Central memory CD8-positive, alpha-beta T cell (primary cell): ENCODE measurements at places on chromosomes 6 and 20.

GRCh38 chr6:71385111-71385822 lies 96.7 kb downstream of the OGFRL1 start:
- no peak overlapping the region for H3K27ac ChIP-seq
- H3K36me3 ChIP-seq: no peaks in the 10 kb centered on the region
- no peak for DNase-seq
- no peaks in the 10 kb centered on the region for H3K4me1 ChIP-seq
- H3K4me3 ChIP-seq: no peak overlapping the region
- H3K27me3 ChIP-seq: peaks cover 24% of the 10 kb centered on the region

- H3K27ac ChIP-seq: no peak overlapping the region
- DNase-seq: no peak
- peaks cover 3% of the 10 kb centered on the region for H3K36me3 ChIP-seq
- no peaks in the 10 kb centered on the region for H3K27me3 ChIP-seq
- H3K4me1 ChIP-seq: no peaks in the 10 kb centered on the region
Observed at GRCh38 chr6:27800731-27801373, 111.3 kb downstream of the OR2B2 start.

DNA sequence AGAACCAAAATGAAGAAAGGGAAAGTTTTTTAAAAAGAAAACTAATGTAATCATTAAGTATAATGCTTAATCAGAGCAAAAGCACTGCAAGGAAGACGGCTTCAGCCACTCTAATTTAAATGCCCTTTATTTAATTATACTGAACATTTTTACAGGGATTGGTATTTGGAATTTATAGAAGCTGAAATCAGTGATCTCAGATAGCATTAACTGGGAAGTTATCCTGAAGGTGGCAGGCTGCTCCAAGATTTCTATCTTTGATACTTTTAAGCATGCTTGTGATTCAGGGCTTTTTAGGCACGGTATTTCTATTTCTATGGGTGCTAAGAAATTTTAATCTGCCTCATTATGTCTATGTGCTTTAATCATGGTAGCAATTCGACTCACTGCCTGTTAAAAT lies 1.3 kb upstream of the NDUFAF4 start:
- peaks cover 17% of the 10 kb centered on the region for H3K27me3 ChIP-seq
- no peak overlapping the region for H3K4me3 ChIP-seq
- no peak for DNase-seq
- H3K4me1 ChIP-seq: peaks cover 14% of the 10 kb centered on the region
- peaks cover 16% of the 10 kb centered on the region for H3K36me3 ChIP-seq

DNA sequence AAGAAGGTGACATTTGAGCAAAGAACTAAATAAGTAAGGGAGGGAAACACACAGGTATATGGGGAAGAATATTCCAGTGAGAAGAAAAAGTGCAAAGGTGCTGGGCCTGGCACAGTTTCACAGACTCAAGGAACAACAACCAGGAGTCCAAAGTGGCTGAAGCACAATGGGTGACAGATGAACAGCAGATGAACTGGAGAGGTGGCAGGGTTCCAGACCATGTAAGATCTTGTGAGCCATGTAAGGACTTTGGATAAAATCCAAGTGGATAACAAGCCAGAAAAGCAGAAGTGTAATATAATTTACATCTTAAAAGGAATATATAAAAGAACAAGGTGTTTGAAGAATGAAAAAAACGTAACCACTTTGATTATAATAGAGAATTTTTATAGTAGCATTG lies 87.9 kb downstream of the MMS22L start:
- no peak overlapping the region for H3K27ac ChIP-seq
- H3K4me3 ChIP-seq: no peak overlapping the region
- no peaks in the 10 kb centered on the region for H3K27me3 ChIP-seq
- DNase-seq: no peak
- peaks cover 2% of the 10 kb centered on the region for H3K36me3 ChIP-seq

- H3K4me3 ChIP-seq: no peak overlapping the region
- H3K27ac ChIP-seq: no peak overlapping the region
- H3K27me3 ChIP-seq: no peaks in the 10 kb centered on the region
- H3K4me1 ChIP-seq: peaks cover 46% of the 10 kb centered on the region
Observed at GRCh38 chr6:43926634-43927531, 156.9 kb downstream of the VEGFA start.

GRCh38 chr6:72389698-72390097 lies 232.2 kb upstream of the KCNQ5 start:
- H3K27me3 ChIP-seq: peaks cover 3% of the 10 kb centered on the region
- no peaks in the 10 kb centered on the region for H3K36me3 ChIP-seq
- no peak overlapping the region for H3K4me3 ChIP-seq
- no peaks in the 10 kb centered on the region for H3K4me1 ChIP-seq
- no peak for DNase-seq

- peaks cover 77% of the 10 kb centered on the region for H3K27me3 ChIP-seq
- H3K27ac ChIP-seq: no peak overlapping the region
- peaks cover 13% of the 10 kb centered on the region for H3K4me1 ChIP-seq
Observed at GRCh38 chr20:44810061-44810390, 320 bp downstream of the RIMS4 start.

- H3K4me1 ChIP-seq: no peaks in the 10 kb centered on the region
- H3K27me3 ChIP-seq: peaks cover 27% of the 10 kb centered on the region
- no peak for DNase-seq
- no peaks in the 10 kb centered on the region for H3K36me3 ChIP-seq
Observed at GRCh38 chr20:62457831-62458230, 18.0 kb downstream of the GATA5 start.

DNA sequence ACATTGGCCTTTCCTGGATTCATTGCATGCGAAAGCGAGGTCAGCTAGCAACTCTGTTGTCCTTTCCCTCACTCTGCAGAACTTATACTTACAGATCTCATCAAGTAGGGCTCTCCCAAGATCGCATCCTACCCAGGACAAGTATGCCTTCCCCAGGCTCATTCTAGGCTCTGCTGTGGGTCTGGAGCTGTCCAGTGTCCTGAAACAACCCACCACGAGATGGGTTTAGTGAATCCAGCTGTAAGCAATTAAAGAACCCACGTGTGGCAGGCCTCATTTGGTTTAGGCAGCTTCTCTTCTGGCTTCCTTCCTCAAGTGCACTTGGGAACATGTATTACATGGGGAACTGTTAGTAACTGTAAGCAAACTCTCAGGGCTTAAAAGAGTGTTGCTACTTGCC lies 406.5 kb upstream of the CHD6 start:
- no peak for DNase-seq
- H3K4me1 ChIP-seq: no peaks in the 10 kb centered on the region
- H3K27me3 ChIP-seq: no peaks in the 10 kb centered on the region
- H3K27ac ChIP-seq: no peak overlapping the region
- no peaks in the 10 kb centered on the region for H3K36me3 ChIP-seq

- no peaks in the 10 kb centered on the region for H3K4me1 ChIP-seq
- no peak for DNase-seq
- no peak overlapping the region for H3K27ac ChIP-seq
- H3K4me3 ChIP-seq: no peak overlapping the region
Observed at GRCh38 chr6:142241061-142241460, 60.7 kb upstream of the ADGRG6 start.

- no peak overlapping the region for H3K27ac ChIP-seq
- H3K4me1 ChIP-seq: no peaks in the 10 kb centered on the region
- no peak overlapping the region for H3K4me3 ChIP-seq
- no peaks in the 10 kb centered on the region for H3K36me3 ChIP-seq
- no peaks in the 10 kb centered on the region for H3K27me3 ChIP-seq
- DNase-seq: no peak
Observed at GRCh38 chr6:154428897-154429296, 72.3 kb upstream of the IPCEF1 start.

DNA sequence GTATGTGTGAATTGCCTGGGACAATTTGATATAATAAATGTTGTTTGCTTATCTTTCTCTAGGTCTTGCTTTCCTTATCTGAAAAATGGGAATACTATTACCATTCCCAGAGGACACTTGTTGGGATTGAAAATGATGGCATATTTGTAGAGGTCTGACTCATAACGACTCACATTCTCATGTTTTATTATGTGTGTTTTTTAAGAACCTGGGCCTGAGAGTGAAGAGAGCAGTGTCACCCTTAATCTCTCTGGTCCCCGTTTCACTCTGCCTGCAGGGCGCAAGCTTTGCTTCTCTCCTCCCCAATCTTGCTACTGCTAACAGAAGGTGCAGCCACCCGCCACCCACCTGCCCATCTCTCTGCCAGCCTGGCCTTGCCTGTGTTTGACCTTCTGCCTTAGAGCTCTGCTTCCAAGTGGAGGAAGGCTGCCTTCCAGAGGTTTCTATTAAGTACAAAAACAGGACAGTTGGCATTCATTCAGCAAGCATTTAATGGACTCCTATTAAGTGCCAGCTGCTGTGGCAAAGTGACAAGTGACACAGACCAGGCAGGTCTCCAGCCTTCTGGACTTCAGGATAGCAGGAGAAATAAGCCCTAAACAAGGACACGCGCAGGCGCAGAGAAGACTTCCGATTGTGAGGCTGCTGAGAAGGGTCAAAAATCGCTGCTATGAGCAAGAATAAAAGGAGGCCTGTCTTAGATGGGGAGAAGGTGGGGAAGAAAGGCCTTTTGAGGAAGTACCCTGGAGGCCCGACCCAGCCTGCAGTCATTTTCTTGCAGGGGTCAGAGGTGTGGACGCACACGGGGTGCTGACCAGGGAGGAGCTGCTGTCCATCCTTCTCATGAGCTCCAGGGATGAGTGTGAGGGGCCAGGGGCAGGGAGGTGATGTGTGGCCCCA lies 112.5 kb downstream of the JPH2 start:
- H3K36me3 ChIP-seq: peaks cover 5% of the 10 kb centered on the region
- no peak overlapping the region for H3K4me3 ChIP-seq
- H3K27me3 ChIP-seq: no peaks in the 10 kb centered on the region
- H3K27ac ChIP-seq: no peak overlapping the region

DNA sequence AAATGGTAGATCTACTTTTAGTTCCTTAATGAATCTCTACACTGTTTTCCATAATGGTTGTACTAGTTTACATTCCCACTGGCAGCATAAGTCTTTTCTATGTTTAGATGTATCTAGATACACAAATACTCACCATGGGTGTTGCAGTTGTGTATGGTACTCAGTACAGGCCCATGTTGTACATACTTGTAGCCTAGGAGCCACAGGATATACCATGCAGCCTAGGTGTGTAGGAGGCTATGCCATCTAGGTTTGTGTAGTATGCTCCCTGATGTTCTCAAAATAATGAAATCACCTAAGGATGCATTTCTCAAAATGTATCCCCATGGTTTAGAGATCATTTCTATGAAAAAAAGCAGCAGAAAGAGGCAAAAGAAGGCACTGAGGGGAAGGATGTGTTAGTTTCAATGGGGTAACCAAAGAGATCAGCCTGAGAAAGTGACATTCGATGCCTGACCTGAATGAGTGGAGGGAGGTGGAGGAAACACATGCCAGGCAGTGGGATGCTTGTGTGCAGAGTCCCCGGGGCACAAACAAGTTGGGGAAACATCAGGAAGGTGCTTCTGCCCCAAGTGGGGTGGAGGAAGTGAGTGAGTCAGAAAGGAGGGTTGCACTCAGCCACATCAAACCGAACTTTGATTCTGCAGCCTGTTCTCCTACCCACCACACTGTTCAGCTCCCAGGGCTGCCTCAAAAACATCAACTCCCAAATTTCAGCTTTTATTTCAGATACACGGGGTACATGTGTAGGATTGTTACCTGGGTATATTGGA lies 191.2 kb downstream of the ZNF217 start:
- no peak overlapping the region for H3K27ac ChIP-seq
- no peak for DNase-seq
- H3K27me3 ChIP-seq: peaks cover 23% of the 10 kb centered on the region
- H3K4me1 ChIP-seq: peaks cover 4% of the 10 kb centered on the region
- H3K36me3 ChIP-seq: no peaks in the 10 kb centered on the region

DNA sequence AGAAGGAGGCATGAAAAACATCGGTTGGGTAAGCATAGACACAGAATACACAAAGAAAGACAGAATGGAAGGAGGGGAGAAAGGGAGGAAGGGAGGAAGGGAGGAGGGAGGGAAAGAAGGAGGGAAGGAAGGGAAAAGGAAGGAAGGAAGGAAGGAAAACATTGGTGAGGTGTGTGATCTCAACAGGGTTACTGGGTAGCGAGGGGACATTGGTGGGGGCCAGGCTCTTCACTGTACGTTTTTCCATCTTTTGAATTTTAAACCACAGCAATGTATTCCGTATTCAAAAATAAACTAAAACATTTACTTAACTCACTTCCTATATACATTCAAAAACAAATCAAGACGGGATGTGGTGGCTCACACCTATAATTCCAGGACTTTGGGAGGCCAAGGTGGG lies 20.7 kb upstream of the BPIFA2 start:
- no peaks in the 10 kb centered on the region for H3K36me3 ChIP-seq
- no peak overlapping the region for H3K27ac ChIP-seq
- no peak for DNase-seq
- H3K27me3 ChIP-seq: peaks cover 65% of the 10 kb centered on the region

- H3K4me1 ChIP-seq: no peaks in the 10 kb centered on the region
- peaks cover 2% of the 10 kb centered on the region for H3K36me3 ChIP-seq
- no peak overlapping the region for H3K4me3 ChIP-seq
- no peak overlapping the region for H3K27ac ChIP-seq
- H3K27me3 ChIP-seq: no peaks in the 10 kb centered on the region
Observed at GRCh38 chr6:78530208-78530607, 337.1 kb upstream of the IRAK1BP1 start.

DNA sequence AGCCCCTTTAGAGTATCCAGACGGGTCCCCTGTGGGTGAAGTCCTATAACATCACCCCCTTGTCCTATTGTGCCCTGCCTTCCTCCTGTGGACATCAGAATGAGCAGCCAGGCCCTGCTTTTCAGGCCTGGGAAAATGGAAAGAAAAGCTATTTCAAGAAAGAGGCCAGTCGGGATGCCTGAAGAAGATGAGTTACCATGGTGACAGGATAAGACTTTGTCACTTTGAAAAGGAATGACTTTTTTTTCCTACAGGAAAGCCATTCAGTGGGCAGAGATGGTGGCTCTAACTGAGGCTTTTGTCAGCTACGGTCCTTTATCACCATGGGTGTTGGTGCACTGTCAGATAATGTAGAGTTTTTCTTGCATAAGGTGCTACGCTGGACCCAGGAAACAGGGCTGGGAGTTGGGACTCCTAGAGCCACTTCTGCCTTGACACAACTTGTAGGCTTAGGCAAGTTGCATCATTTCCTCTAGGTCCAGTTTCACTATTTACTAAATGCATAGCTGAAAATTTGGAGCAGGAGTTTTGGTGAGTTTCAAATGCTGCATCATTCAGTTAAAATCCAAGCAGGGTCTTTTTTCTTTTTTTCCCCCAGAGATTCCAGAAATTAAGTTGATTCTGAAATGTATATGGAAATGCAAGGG lies 293.6 kb upstream of the PRND start:
- H3K27ac ChIP-seq: no peak overlapping the region
- DNase-seq: no peak
- H3K4me3 ChIP-seq: no peak overlapping the region
- no peaks in the 10 kb centered on the region for H3K36me3 ChIP-seq
- H3K4me1 ChIP-seq: no peaks in the 10 kb centered on the region

GRCh38 chr6:93272896-93273295 lies 146.5 kb downstream of the EPHA7 start:
- no peak overlapping the region for H3K4me3 ChIP-seq
- no peaks in the 10 kb centered on the region for H3K36me3 ChIP-seq
- H3K27ac ChIP-seq: no peak overlapping the region
- H3K27me3 ChIP-seq: no peaks in the 10 kb centered on the region

GRCh38 chr6:118544105-118544504 lies 4.0 kb upstream of the PLN start:
- no peak overlapping the region for H3K27ac ChIP-seq
- H3K36me3 ChIP-seq: peaks cover 2% of the 10 kb centered on the region
- H3K4me1 ChIP-seq: peaks cover 32% of the 10 kb centered on the region
- no peak overlapping the region for H3K4me3 ChIP-seq
- H3K27me3 ChIP-seq: no peaks in the 10 kb centered on the region
- DNase-seq: no peak
